ENCODE measurements at places on chromosomes 4 and X. TPM values are rescaled to one million over a fixed set of nuclear protein-coding genes. Genes with fewer than 3 reads are reported as not detected.

TMEM271 gene
- total RNA-seq, result not detected

DNA sequence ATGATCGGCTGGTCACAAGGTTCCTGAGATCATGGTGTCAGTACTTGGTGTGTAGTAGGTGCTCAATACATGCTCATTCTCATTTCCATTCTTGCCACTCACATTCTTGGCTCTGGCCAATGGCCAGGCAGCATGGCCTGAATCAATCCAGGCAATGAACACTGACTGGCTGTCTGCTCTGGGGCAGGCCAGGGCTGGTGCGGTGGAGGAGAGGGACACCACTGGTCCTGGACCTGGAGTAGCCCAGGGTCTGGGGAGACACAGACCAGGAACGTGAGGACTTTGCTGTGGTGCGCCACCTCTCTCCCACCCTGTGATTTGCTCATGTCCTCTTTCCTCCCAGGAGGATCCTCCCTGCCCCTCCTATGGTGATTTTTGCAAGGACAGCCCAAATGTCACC, 119.4 kb downstream of the PSAPL1 start:
- DNase-seq, result no peak

DNA sequence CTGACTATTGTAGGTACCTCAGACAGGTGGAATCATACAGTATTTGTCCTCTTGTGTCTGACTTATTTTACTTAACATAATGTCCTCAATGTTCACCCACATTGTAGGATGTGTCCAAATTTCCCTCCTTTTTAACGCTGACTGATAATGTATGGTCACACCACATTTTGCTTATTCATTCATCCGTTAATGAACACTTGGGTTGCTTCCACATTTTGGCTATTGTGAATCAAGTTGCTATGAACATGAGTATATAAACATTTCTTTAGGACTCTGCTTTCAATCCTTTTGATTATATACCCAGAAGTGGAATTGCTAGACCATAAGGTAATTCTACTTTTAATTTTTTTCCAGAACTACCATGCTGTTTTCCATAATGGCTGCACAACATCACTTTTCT, 87.0 kb upstream of the NDP start:
- no peak for DNase-seq

- no peak for DNase-seq
Measured at GRCh38 chr4:125992891-125993290, 678.1 kb downstream of the FAT4 start.

DNA sequence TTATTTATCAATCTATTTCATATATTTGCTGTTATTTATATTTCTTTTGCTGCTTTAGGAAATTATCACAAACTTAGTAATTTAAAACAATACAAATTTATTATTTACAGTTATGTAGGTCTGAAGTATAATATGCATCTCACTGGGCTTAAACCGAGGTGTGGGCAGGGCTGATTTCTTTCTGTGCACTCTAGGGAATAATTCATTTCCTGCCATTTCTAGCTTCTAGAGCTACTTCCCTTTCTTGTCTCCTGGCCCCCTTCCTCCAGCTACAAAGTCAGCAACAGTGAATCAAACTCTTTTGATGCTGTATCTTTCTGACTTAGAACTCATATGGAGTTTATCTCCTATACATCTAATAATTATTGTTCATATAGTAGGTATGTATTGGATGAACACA, 303.5 kb upstream of the ARSJ start:
- DNase-seq, result no peak

DNA sequence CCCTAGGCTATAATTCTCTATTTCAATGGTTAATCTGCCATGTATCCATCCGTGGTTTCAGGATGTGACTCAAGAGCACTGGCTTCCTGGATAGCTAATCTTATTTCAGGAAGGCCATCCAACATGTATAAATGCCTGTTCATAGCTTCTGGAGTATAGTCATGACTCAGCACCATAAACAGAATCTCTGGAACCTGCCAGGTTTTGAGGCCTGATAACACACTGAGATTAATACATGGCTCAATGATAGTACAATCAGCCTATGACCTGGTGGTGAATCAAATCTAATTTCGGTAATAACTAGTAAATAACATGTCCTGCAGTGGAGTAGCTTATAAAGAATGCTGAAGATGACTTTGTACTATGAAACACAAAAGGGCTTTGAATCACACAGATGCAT, 5.7 kb upstream of the IL13RA2 start:
- no peak for DNase-seq

DNA sequence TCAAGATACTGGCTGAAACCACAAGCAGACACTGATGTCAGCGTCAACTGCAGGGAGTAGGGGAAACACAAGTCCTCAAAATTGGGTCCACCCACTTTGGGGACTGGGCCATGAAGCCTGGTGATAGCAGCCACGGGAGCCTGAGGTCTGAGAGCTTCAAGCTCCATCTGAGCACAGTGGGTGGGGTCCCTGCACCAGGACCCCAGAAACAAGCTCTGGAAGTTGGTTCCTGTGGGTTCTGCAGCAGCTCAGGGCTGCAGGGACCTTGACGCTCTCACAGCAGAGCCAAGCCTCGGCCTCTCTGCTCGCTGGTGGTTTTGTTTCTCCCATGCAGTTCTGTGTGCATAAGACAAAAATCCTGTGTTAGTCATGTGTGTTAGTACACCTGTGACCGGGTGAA, 54.5 kb downstream of the CPLX1 start:
- no peak for DNase-seq

DNA sequence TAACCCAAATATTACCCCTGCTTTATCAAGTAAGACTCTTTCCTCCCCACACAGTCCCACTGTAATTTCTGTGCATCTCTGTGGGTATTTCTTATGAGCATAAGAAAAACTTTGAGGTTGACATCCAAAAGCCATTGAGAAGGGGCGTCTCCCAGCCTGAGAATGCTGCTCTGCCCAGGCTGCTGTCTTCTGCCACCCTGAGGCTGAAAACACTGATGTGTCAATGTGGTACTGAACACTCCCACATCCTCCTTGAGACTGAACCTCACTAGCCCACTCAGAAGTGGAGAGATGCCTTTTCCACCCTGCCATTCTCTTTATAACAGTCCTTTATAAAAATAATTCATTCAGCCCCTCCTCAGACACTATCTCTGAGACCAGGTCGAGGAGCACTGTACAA, 120.8 kb downstream of the SMIM20 start:
- no peak for DNase-seq

- DNase-seq, result no peak
Measured at GRCh38 chr4:8133897-8134563, 24.6 kb downstream of the ABLIM2 start.

DNA sequence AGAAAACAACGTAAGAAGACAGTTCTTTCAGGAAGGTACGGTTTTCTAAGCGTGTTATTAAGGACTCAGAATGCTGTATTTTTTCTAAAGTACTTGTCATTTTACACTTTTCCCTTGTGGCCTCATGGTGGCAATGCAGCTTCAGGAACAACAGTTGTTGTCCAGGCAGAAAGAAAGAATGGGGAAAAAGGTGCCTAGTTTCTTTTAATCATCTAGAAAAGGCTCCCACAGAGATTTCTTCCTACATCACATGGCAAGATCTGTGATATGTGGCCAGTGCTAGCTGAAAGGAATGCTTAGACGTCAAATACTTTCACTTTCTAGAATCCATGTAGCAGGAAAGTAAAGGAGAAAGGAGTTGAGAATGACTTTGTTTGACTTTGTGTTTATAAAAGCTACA, 49.0 kb upstream of the TRAM1L1 start:
- peak; percentile 83 for DNase-seq

GRCh38 chr4:73729534-73730165, 10.7 kb upstream of the CXCL8 start:
- peak; percentile 74 for DNase-seq

DNA sequence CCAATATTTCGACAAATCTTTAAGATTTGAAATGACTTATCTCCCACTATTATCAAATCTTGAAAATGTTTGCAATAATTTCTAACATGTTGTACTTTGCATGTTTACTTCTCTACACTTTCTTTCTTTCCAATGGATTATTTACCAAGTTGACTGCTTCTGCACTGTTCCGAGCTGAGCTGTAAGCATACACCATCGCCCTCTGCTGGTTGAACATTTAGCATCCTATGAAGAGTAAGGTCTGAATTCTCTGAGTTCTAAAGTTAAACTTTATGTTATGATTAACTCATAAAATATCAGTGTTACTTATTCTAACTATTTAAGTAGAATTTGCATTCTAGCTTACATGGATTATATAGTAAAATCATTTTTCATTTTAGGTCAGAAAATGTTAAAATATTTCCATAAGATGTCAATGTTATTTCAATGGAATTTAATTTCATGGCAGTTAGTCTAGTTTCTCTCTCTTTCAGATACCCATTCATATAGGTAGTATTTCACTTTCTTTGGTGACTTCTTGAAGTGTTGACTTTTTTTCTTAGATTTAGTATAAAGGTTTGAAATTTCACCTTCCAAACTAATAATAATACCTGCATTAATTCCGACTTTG, 137.4 kb downstream of the DKK2 start:
- DNase-seq, result peak; percentile 57

DNA sequence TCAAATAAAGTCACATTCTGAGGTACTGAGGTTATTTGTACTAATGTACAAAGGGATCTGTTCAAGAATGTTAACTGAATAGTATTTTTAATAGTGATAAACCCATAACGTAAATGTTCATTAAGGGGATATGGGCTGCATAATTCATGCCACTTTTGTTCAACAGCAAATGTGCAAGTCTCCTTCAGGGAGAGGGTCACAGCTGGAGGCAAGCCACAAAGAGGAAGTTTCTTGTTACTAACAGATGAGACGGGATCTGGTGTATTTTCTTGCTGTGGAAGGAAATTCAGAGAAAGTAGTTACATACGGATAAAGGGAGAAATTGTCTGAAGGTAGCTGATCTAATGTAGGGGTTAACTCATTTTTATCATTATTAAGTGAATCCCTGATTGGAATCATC, 10.0 kb downstream of the ZFP42 start:
- no peak for DNase-seq

Data from LHCN-M2 (cell line).